ENCODE measurements at places on chromosomes 12 and 14.

DNA sequence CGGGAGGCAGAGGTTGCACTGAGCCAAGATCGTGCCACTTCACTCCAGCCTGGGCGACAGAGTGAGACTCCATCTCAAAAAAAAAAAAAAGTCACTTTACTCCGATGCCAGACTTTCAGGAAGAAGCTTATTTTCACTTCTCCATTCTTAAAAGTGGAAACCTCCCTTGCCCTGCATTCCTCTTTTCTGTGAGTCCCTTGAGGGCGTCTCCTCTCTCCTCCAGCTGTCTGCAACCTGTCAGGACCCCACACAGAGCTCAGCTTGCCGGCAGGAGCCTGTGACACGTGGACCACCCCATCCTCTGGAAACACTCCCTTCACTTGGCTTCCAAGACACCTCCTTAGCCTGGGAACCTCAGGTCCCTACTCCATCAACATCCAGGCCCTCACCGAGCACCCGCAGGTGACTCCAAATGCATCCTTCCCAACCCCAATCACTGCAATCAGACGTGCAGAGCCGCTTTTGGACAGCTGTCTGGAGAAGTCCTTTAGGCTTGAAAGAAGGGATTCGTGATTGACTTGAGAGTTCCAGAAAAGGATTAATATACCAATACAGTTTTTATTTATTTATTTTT, 34.3 kb downstream of the SLC15A4 start:
- no peak for DNase-seq

DNA sequence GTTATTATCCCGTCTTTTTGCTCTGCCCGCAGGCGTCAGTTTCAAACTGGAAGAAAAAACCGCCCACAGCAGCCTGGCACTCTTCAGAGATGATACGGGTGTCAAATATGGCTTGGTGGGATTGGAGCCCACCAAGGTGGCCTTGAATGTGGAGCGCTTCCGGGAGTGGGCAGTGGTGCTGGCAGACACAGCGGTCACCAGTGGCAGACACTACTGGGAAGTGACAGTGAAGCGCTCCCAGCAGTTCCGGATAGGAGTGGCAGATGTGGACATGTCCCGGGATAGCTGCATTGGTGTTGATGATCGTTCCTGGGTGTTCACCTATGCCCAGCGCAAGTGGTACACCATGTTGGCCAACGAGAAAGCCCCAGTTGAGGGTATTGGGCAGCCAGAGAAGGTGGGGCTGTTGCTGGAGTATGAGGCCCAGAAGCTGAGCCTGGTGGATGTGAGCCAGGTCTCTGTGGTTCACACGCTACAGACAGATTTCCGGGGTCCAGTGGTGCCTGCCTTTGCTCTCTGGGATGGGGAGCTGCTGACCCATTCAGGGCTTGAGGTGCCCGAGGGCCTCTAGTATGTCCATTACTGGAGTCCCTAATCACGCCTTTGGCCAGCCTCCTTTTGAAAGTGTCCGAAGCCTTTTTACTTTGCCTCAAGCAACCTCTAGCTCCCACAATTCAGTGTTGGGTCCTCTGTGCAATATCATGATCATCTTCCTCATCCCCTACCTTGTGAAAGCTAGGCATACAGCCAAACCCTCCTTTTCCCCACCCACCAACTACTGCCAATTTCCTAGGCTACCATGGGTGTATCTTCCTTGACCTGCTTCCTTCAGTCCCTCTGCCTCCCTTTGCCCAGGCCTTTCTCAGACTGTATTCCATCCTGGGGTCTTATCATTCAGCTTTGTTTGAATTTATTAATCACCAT, 891 bp downstream of the SPRYD4 start:
- DNase-seq, result peak; percentile 15

GRCh38 chr12:54004841-54005530, 3.8 kb upstream of the HOXC8 start:
- no peak for DNase-seq

DNA sequence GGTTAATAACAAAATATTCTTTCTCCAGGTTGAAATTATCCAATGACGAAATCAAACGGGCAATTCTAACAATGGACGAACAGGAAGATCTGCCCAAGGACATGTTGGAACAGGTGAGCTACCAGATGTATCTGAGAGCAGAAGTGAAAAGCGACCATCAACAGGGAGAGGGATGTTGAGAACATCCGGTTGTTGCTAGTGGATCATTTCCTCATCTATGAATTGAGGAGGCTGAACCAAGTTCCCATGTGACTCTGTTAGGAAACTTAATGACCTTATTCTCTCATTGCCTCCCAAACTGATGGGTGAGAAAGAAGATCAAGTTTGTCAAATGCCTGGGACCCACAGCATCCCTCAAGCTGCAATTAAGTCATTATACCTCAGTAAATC, 117.7 kb downstream of the GPR135 start:
- no peak for DNase-seq
